ENCODE measurements at places on chromosomes 2 and 18. TPM values are rescaled to one million over a fixed set of nuclear protein-coding genes. Genes with fewer than 3 reads are reported as not detected.

Gene AMER3
- not detected for total RNA-seq

Gene TLX2
- total RNA-seq, result not detected

Gene FAM237A
- total RNA-seq, result not detected

Gene GPR45
- total RNA-seq, result not detected

Gene DSG4
- not detected for total RNA-seq

Gene CBLN2
- total RNA-seq, result 0.17 TPM

Gene VWA3B
- total RNA-seq, result not detected

Gene TRIB2
- total RNA-seq, result 9.9 TPM

Gene UNC50
- 42.5 TPM for total RNA-seq

Gene LCT
- not detected for total RNA-seq

Gene NEB
- 1.2 TPM for total RNA-seq

Gene TMEFF2
- total RNA-seq, result not detected

Gene GKN2
- total RNA-seq, result not detected

Gene RAD51AP2
- total RNA-seq, result under 0.01 TPM

Gene CXCR1
- total RNA-seq, result not detected

Gene ARHGEF4
- 0.35 TPM for total RNA-seq

Gene LINC00305
- not detected for total RNA-seq

Gene CPLX4
- not detected for total RNA-seq

Gene SOX11
- under 0.01 TPM for total RNA-seq

Gene ESPNL
- total RNA-seq, result 4.5 TPM

Gene KCNG2
- total RNA-seq, result not detected

Gene RPE
- 120 TPM for total RNA-seq

Gene SETBP1
- 17.9 TPM for total RNA-seq

Gene CCDC68
- 5.5 TPM for total RNA-seq

Gene WDR75
- total RNA-seq, result 49.7 TPM

Gene SCG2
- 0.35 TPM for total RNA-seq

Gene HRH4
- not detected for total RNA-seq

Gene CDK5R2
- total RNA-seq, result 0.10 TPM

Gene CCBE1
- total RNA-seq, result 8.7 TPM
